D341Med (cell line): ENCODE measurements at places on chromosomes 5 and 9.

- DNase-seq: no peak
Measured at GRCh38 chr5:149632311-149633251, 51.3 kb downstream of the ARHGEF37 start.

DNA sequence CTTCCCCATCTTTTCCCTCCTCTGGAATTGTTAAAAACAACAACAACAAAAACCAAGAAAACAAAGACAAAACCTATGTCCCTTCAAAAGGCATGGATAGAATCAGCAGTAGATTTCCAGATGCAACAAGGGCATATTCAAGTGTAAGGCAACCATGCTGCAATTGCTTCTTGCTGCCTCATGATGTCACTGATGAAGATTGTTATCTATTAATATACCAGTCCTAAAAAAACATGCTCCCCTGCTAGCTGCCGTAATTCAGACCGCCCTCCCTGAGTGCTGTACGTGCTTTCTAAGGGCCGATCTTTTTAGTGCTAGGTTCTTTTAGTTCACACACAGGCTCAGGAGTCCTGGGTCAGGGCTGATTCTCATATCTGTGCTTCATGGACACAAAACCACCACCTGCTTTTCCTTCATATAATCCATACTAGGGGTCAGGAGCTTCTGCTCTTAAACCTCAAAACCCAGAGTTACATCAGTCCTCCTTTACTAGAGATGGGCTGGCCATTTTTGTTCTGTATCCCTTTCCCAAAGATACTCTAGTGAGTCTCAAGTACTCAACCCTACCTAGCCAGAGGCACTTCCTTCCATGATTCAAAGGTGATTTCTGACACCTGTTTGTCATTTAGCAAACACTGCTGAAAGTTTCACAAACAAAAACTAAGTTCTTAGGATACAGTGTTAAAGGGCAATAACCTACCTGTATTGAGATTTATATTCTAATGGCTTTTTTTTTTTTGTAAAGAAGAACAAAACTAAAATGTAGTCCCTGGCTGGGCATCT lies 82.1 kb downstream of the GIN1 start:
- DNase-seq: no peak

- no peak for DNase-seq
Measured at GRCh38 chr5:35247648-35248034, 17.4 kb upstream of the PRLR start.

GRCh38 chr5:169814522-169814921 lies 165.8 kb downstream of the INSYN2B start:
- DNase-seq: no peak

GRCh38 chr5:1380910-1381309 lies 36.0 kb upstream of the CLPTM1L start:
- DNase-seq: no peak

- DNase-seq: no peak
Measured at GRCh38 chr9:71677209-71677608, 91.1 kb downstream of the CEMIP2 start.

DNA sequence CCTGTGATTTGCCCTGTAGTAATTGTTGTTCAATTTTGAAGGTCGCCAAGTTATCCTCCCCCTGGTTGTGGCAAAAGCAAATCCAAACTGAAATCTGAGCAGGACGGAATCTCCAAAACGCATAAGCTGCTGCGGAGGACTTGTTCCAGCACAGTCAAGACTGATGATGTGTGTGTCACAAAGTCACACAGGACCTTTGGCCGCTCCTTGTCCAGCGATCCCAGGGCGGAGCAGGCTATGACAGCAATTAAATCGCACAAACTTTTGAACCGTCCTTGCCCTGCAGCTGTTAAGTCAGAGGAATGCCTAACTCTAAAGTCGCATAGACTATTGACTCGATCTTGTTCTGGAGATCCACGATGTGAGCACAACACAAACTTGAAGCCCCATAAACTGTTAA lies 128.4 kb downstream of the PARP8 start:
- no peak for DNase-seq

- DNase-seq: no peak
Measured at GRCh38 chr5:56759521-56760216, 55.7 kb upstream of the MAP3K1 start.

GRCh38 chr9:92668746-92669526 lies 995 bp downstream of the IPPK start:
- no peak for DNase-seq

DNA sequence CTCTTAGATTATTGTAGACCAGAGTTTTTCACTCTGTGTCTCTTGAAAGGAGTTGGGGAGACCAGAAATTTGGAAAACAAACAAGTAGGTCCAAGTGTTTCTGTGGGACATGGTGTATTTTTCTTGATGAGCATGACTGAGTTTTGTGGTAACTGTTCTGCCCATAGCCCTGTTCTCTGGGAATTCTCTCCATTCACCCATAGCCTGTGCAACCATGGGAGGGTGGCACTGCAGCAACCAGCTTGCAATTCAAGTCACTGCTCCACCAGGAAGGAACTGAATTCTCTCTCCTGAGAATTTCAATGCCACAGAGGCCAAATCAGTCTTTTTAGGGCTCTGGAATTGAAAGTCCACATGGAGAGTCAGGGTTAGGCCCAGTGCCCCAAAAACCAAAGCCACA lies 475.3 kb upstream of the TRPC7 start:
- DNase-seq: no peak

DNA sequence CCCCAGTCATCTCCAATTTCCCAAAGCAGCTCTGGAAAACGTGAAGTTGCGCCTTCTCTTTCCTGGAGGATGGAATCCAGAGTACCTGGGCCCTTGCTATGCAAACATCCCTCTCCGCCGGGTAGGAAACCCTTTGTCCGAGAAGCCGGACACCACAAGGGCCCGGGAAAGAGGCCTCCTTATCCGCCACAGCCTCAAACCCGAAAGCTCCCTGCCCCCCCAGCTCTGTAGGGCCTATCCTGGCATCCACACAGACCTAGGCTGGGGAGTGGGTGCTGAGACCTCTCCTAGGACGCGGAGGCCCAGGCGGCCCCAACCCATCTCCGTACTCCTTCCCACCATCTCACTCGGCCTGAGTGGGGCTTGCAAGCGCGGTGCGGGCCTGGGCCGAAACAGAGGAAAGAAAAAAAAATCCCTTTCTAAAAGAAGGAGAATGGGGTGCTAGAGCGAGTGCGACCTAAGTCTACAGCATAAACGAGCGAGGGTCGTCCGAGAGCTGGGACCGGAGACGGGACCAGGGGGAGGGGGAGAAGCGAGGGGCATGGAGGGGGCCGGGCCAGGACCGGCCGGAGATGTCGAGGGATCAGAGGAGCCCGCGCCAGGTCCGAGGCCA lies 624 bp downstream of the FBXW11 start:
- DNase-seq: peak; percentile 50

GRCh38 chr5:167049043-167049663 lies 1242.3 kb upstream of the WWC1 start:
- DNase-seq: peak; percentile 40

DNA sequence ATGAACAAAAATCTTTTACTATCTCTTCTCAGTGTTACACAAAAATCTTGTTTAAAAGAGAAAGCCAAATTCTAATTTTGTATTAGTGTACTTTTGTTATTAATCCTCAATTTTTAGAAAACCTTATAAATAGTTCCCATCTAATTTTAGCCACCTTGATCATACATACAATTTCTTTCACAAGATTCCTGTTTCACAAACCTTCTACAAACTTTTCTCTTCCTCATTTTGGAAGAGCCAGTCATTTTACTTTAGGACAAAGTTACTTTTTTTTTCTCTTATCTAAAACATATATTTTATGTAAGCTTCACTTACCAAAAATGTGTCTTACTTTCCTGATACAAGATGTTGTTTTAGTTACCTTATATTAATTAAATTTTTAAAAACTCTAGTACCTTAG lies 161.3 kb downstream of the YIPF5 start:
- DNase-seq: no peak

GRCh38 chr9:136861874-136862457 lies 4.1 kb downstream of the EDF1 start:
- DNase-seq: no peak

- DNase-seq: no peak
Measured at GRCh38 chr9:28215536-28216299, 642.4 kb upstream of the C9orf72 start.

DNA sequence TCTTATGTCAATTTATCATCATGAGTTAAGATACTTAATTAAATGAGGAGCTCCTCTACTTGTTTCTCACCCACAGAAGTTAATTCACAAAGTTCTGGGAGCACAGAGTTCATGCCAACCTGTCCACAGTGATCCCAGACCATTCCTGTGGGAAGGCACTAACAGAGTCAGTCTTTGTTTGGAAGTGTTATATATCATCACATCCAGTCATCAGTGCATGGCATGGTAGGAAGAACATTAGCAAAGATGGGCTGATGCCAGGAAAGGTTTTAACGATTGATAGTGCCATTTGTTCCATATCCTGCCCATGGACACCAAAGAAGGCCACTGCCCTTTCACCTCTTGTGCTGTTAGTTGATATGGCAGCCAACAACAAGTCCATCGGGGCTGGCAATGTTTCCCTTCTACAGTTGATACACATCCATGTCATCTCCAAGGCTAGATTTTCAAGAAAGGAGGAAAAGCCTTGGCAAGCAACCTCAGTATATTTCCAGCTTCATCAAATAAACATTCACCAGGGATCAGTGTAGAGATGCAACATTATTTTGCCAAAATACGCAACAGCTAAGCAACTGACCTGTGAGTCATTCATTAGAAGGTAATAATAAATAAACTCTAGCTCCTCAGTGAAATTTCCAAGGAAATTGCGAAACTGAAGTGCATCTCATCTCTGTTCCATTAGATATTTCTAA lies 169.6 kb downstream of the RORB start:
- DNase-seq: no peak

DNA sequence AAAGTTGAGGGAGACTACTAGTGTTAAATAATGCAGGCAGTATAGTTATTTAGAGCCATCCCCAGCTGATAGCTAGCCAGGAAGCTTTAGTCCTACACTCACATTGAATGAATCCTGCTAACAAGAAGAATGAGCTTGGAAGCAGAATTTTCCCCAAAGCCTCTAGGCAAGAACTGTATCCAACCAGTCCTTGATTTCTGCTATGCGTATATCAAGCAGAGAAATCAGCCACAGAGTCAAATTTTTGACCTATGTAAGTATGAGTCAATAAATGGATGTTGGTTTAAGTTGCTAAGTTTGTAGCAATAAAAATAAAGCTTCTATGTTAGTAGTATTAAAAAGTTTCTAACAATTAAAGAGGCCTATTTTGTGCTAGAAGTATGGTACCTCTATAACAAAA lies 672.1 kb upstream of the CHD1 start:
- no peak for DNase-seq

GRCh38 chr5:181281077-181281983 lies 20.4 kb upstream of the TRIM52 start:
- DNase-seq: peak; percentile 89

DNA sequence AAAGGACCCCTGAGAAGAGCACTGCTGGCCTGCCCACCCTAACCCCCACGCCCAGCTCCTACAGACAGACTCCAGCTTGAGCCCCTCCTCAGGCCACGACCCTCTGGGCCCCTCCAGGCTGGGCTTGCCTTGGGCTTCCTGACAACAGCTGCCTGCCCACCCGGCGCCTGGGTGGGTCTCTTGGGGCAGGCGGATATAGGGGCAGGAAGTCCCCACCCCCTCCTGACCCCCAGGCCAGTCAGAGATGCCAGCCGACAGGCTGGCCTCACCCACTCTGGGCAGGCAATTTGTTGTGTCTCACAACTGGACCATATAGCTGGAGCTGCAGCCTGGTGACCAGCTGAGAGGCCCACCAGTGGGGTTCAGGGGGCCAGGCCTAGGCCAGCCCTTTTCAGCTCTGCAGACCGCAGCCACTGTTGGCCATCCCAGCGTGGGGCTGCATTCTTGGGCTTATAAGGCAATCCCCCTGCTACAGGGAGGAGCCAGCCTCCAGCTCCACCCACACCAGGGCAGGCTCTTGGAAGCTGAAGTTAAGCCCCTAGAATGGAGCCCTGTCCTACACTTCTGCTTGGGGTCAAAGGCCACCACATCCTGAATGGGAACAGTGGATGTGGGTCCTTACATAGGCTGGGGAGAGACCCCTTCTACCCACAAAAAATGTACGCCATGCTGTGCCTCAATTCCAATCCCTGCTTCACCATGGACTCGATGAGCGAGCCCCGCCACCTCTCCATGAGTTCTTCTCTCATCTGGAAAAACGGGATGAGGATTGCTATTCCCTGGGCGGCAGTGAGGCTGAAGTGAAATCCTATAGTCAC lies 2.0 kb downstream of the PDLIM7 start:
- DNase-seq: peak; percentile 52

DNA sequence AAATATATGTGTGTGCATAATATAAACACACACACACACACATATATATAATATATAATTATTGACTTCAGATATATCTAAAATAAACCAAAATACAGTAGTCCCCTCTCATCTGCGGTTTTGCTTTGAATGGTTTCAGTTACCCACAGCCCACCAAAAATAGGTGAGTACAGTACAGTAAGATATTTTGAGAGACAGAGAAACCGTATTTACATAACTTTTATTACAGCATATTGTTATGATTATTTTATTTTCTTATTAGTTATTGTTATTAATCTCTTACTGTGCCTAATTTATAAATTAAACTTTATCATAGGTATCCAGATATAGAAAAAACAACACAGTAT lies 564.2 kb downstream of the ACTL7B start:
- DNase-seq: no peak

DNA sequence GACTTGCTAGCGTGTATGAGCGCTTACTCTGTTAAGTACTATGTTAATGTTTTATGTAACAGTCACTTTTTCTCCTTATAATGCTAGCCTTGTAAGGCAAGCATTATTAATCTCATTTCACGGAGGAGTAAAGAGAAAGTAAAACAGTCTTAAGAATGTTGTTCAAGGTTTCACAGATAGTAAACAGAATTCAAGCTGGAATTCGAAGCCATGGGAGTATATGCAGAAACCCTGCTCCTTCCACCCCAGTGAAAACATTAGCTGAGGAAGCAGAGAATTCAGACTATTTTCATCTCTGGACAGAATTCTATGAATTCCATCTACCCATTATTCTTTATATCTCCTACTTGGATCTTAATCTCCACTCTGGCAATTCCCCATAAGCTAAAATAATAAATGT lies 1028.3 kb upstream of the WWC1 start:
- DNase-seq: no peak

GRCh38 chr5:160242145-160242544 lies 12.8 kb downstream of the FABP6 start:
- no peak for DNase-seq

DNA sequence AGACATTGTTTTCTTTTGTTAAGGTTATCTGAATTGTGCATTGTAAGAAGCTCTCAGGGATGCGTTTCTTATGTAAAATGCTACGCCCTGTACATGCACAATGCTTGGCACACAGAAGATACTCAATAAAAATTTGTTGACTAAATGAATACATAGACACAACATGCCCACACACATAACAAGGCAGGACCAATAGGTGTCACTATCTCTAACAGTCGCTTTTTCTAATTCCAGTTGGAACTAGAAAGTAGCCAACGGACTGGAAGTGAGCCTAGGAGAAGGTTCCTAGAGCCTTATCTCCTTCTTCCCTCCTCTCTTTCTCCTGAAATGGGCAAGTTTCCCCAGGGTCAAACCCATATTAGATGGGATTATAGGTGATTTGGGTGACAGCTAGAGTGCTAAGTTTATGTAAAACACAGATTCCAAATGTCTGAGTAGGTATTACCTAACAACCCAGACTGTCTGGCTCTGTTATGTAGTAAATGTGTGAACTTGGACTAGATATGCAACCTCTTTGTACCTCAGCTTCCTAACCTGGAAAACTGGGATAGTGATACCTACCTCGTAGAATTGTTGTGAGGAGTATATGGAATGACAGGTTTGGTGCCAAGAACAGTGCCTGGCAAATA lies 603.0 kb downstream of the RAB3C start:
- DNase-seq: no peak

GRCh38 chr9:106954558-106954957 lies 91.6 kb downstream of the ZNF462 start:
- no peak for DNase-seq
